ENCODE measurements at places on chromosomes 3 and 15.

GRCh38 chr3:51568996-51569395 lies 30.5 kb downstream of the RAD54L2 start:
- DNase-seq = no peak

- DNase-seq = no peak
These were observed 38.2 kb upstream of the ITGA11 start for GRCh38 chr15:68470049-68470742.

- no peak for DNase-seq
These were observed 65.4 kb downstream of the SERP1 start for GRCh38 chr3:150480877-150481276.

DNA sequence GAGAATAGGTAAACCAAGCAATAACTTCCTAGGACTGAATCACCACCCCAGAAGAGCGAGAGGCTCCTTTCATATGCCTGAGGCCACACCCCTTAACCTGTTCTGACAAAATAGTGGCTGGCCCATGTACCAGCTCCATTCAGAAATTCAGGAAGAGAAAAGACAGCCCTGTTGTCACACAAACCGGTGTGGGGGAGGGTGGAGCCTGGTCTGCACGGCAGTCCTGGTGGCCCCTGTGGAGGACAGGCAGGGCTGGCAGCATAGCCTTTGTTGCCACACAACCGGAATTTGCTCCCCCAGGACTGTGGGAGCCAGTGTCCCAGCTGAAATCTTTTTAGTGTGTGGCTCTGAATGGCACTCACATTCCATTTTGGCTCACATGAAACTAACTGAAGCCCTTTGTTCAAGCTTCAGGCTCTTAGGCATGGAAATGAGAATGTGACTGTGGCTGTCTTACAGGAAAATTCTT lies 23.8 kb downstream of the RLBP1 start:
- no peak for DNase-seq

- no peak for DNase-seq
These were observed 41.6 kb downstream of the TRANK1 start for GRCh38 chr3:36903119-36903882.

DNA sequence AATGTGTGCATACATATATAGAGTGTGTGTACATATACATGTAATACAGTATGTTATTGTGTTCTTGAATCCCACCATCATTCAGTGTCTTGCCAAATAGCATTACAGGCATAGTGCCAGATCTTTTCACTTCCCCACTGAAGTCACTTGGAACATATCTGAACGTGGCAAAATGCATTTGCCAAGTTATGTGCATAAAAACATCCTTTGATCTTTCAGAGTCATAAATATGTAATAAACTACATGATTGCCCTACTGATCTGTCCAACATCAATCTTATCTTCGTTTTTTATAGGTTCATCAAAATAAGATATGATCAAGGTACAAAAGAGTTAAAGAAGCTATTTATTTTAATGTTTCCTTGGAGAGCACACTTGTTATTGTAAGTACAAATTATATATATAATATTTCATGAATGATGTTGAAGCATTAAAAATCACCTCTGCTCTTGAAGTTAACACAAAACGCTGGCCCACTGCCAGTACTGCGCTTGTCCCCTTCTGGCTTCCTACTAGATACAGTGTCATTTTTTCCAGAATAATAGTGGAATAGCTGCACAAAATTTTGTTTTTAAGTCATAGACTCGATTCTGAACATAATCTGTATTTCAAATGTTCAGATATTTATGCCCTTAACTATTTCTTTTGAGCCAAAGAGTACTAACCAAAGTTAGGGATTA lies 549.5 kb upstream of the ARRDC4 start:
- DNase-seq = no peak

- DNase-seq = no peak
These were observed 700.5 kb upstream of the NAALADL2 start for GRCh38 chr3:174158674-174159073.

GRCh38 chr15:80709542-80709941 lies 14.4 kb downstream of the ABHD17C start:
- DNase-seq = no peak

GRCh38 chr3:84959470-84960271 lies 882 bp downstream of the CADM2 start:
- DNase-seq = no peak

DNA sequence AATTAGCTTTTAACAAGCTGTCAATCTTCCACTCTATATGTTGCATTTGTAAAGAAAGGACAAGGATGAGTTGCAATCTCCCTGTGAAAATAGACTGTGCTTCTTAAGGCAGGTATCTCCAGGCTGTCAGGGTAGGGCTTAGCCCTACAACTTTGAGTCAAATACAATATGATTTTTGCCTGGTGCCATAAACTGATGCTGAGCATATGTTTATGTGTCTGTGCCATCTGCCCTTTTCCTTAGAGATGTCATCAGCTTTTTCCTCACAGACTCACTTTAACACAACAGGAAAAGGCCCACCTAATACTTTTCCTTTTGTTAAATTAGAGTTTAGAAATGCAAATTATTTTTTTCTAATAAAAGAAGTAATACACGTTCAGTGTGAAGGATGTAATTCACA lies 548.3 kb downstream of the NLGN1 start:
- DNase-seq = no peak

DNA sequence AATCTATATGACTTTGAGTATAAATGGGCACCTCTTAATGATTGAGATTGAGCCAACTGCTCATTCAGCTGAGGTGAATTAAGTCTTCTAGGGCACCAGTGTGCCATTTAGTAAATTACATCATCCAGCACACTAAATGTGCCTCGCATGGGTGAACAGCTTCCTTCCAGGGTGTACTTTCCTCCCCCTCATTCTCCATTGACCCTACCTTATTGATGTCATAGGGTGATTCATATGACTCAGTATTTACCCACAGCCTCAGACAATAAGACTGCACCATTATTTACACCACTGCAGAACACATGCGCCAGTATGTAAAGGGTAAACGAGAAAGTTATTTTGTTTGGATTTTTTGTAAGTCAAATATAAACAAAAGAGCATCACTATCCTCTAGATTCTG lies 185.2 kb upstream of the ARL6 start:
- DNase-seq = no peak

- no peak for DNase-seq
These were observed 585.2 kb downstream of the EPHA3 start for GRCh38 chr3:89692601-89693000.

DNA sequence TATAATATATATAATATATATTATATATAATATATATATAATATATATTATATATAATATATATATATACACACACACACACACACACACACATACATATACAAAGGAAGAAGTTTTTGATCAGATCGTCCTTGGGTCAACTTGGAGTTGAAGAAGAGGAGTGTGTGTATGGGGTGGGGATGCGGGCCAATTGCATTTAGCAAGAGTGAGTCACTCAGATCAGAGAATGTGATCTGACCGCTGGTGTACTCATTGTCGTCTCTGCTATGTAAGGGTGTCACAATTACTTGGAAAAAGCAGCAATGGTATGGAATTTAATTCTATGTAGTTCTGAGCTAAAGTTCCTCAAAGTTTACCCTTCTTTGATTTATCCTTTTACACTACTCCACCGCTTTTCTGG lies 4.6 kb upstream of the VGLL3 start:
- DNase-seq = no peak

Measured in stimulated activated CD8-positive, alpha-beta memory T cell treated with anti-CD3 and anti-CD28 coated beads, Interleukin-4, amount 100 ng/mL, for 1 hour (primary cell).